Upper lobe of right lung (tissue), 1 donor: ENCODE measurements at places on chromosomes 1 and 21. TPM values are rescaled to one million over a fixed set of nuclear protein-coding genes. Genes with fewer than 3 reads are reported as not detected.

GRCh38 chr1:246773213-246773641 is 49.0 kb downstream of the SCCPDH start:
- no peak overlapping the region for H3K4me3 ChIP-seq
- peaks cover 51% of the 10 kb centered on the region for H3K36me3 ChIP-seq
- H3K27ac ChIP-seq: no peak overlapping the region
- no peak for DNase-seq
- no peaks in the 10 kb centered on the region for H3K27me3 ChIP-seq
- H3K4me1 ChIP-seq: no peaks in the 10 kb centered on the region

- no peaks in the 10 kb centered on the region for H3K27me3 ChIP-seq
- no peak overlapping the region for H3K27ac ChIP-seq
- H3K4me1 ChIP-seq: no peaks in the 10 kb centered on the region
Measured at GRCh38 chr1:32592943-32593342, 53.7 kb downstream of the ZBTB8A start.

- peaks cover 40% of the 10 kb centered on the region for H3K27me3 ChIP-seq
- peak overlapping the region; percentile 41 for H3K4me3 ChIP-seq
- peaks cover 5% of the 10 kb centered on the region for H3K4me1 ChIP-seq
- H3K36me3 ChIP-seq: no peaks in the 10 kb centered on the region
- H3K27ac ChIP-seq: no peak overlapping the region
Measured at GRCh38 chr1:166974647-166975345, 544 bp downstream of the ILDR2 start.

GRCh38 chr1:161702250-161702649 is 4.8 kb upstream of the FCRLA start:
- no peak overlapping the region for H3K4me3 ChIP-seq
- H3K27ac ChIP-seq: no peak overlapping the region
- no peak for DNase-seq
- no peaks in the 10 kb centered on the region for H3K36me3 ChIP-seq
- no peaks in the 10 kb centered on the region for H3K4me1 ChIP-seq

GRCh38 chr1:177305040-177306018 is 134.6 kb downstream of the BRINP2 start:
- no peak overlapping the region for H3K27ac ChIP-seq
- H3K36me3 ChIP-seq: no peaks in the 10 kb centered on the region
- no peaks in the 10 kb centered on the region for H3K27me3 ChIP-seq

- no peak overlapping the region for H3K27ac ChIP-seq
- H3K36me3 ChIP-seq: no peaks in the 10 kb centered on the region
- no peaks in the 10 kb centered on the region for H3K4me1 ChIP-seq
- DNase-seq: no peak
- no peaks in the 10 kb centered on the region for H3K27me3 ChIP-seq
Measured at GRCh38 chr1:220655509-220655908, 34.7 kb upstream of the C1orf115 start.

GRCh38 chr1:184891440-184891839 is 82.9 kb downstream of the NIBAN1 start:
- no peaks in the 10 kb centered on the region for H3K36me3 ChIP-seq
- DNase-seq: no peak
- no peaks in the 10 kb centered on the region for H3K27me3 ChIP-seq
- H3K4me1 ChIP-seq: no peaks in the 10 kb centered on the region
- H3K4me3 ChIP-seq: no peak overlapping the region

- no peak for DNase-seq
- no peak overlapping the region for H3K27ac ChIP-seq
- no peak overlapping the region for H3K4me3 ChIP-seq
- H3K36me3 ChIP-seq: no peaks in the 10 kb centered on the region
- H3K4me1 ChIP-seq: no peaks in the 10 kb centered on the region
- H3K27me3 ChIP-seq: no peaks in the 10 kb centered on the region
Measured at GRCh38 chr1:170192546-170192945, 46.8 kb downstream of the NTMT2 start.

- no peaks in the 10 kb centered on the region for H3K4me1 ChIP-seq
- no peak for DNase-seq
- H3K27ac ChIP-seq: no peak overlapping the region
Measured at GRCh38 chr21:44763050-44763378, 38.6 kb downstream of the UBE2G2 start.

- peaks cover 33% of the 10 kb centered on the region for H3K4me1 ChIP-seq
- no peak overlapping the region for H3K4me3 ChIP-seq
- no peak for DNase-seq
- H3K36me3 ChIP-seq: peaks cover 30% of the 10 kb centered on the region
Measured at GRCh38 chr1:65424573-65424889, 4.1 kb downstream of the LEPR start.

- no peak for DNase-seq
- no peak overlapping the region for H3K27ac ChIP-seq
- H3K4me1 ChIP-seq: no peaks in the 10 kb centered on the region
- H3K36me3 ChIP-seq: no peaks in the 10 kb centered on the region
Measured at GRCh38 chr1:65698590-65698989, 94.1 kb upstream of the PDE4B start.

- DNase-seq: no peak
- H3K27me3 ChIP-seq: no peaks in the 10 kb centered on the region
- H3K4me1 ChIP-seq: no peaks in the 10 kb centered on the region
- H3K4me3 ChIP-seq: no peak overlapping the region
- no peaks in the 10 kb centered on the region for H3K36me3 ChIP-seq
- H3K27ac ChIP-seq: no peak overlapping the region
Measured at GRCh38 chr21:32065654-32066053, 192.8 kb downstream of the HUNK start.

GRCh38 chr1:20584890-20585289 is 4.0 kb upstream of the CDA start:
- H3K4me3 ChIP-seq: no peak overlapping the region
- DNase-seq: no peak
- peaks cover 9% of the 10 kb centered on the region for H3K27me3 ChIP-seq
- H3K36me3 ChIP-seq: no peaks in the 10 kb centered on the region
- peaks cover 11% of the 10 kb centered on the region for H3K4me1 ChIP-seq
- no peak overlapping the region for H3K27ac ChIP-seq

DNA sequence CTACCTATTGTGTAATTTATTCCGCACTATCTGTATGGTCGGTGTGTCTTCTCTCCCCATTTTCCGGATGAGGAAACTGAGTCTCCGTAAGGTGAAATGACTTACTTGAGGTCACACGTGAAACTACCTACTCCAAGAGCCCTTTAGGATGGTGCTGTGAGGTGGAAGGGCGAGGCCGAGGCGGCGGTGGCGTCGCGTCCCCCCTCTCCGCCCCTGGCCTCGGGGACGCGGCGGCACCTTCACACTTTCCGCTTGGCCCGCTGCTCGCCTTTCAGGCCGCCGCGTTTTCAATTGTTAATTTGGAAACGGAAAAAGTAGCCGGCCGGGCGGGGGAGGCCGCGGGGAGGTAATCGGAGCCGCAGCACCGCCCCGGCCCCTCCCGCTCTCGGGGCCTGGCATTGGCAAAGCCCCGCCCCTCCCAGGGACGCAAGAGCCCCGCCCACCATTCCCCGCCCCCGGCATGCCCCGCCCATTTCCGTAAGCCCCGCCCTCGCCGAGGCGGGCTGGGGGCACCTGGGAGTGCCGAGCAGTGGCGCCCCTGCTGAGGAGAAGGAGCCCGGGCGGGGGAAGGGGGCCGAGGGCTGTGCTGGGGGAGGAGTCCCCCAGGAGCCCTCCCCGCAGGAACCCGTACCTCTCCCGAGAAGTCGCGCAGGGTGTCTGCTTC is 18.6 kb downstream of the KCNQ4 start:
- H3K36me3 ChIP-seq: no peaks in the 10 kb centered on the region
- H3K27me3 ChIP-seq: no peaks in the 10 kb centered on the region
- H3K4me1 ChIP-seq: peaks cover 11% of the 10 kb centered on the region
- peak overlapping the region; percentile 54 for H3K4me3 ChIP-seq

- H3K4me3 ChIP-seq: peak within 1 kb of the TSS; percentile 95
- peaks cover 9% of the 10 kb centered on the region for H3K4me1 ChIP-seq
- H3K27ac ChIP-seq: peak within 1 kb of the TSS; percentile 92
- peaks cover 6% of the 10 kb centered on the region for H3K36me3 ChIP-seq
- peak; percentile 96 for DNase-seq
- no peaks in the 10 kb centered on the region for H3K27me3 ChIP-seq
Measured at GRCh38 chr1:172443666-172444453, at the start of gene PIGC. Gene PIGC, minus strand, starts transcription at chr1:172444069. Its CDS starts 1,447 bp downstream, at chr1:172442622.

- H3K4me3 ChIP-seq: no peak overlapping the region
- no peaks in the 10 kb centered on the region for H3K27me3 ChIP-seq
- no peak overlapping the region for H3K27ac ChIP-seq
- no peaks in the 10 kb centered on the region for H3K36me3 ChIP-seq
- H3K4me1 ChIP-seq: no peaks in the 10 kb centered on the region
Measured at GRCh38 chr1:181777286-181777685, 284.2 kb downstream of the ZNF648 start.

GRCh38 chr1:222909586-222909985 is 94.7 kb downstream of the DISP1 start:
- peaks cover 11% of the 10 kb centered on the region for H3K4me1 ChIP-seq
- peak overlapping the region; percentile 27 for H3K27ac ChIP-seq
- no peak for DNase-seq
- H3K4me3 ChIP-seq: no peak overlapping the region
- no peaks in the 10 kb centered on the region for H3K36me3 ChIP-seq
- no peaks in the 10 kb centered on the region for H3K27me3 ChIP-seq

DNA sequence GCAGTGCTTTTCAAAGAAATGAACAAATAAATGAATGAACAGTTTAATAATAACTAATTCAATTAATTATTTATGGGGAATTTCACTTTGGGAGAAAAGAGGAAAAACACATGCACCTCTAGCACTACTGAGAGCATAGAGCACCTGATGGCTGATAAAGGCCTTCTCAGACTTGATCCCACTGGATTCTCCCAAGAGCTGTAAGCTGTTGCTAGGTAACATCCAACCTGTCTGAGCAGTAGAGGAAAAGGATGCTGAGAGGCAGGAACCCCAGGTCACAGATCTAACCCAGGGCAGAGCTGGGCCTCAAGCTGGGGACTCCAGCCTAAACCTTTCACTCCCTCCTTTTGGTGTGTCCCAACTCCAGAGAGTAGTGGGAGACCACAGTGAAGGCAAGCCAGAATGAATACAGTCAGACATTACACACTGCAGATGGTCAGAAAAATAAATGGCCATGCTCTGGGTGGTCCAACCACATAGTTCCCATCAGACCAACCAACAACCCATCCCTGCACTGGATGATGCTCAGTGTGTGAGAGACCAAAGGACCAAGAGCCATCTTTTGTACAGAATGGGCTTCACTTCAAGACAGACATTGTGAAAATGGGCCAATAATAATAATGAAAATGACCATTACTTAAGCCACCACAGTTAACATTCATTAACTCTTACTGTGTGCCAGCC is 15.4 kb downstream of the TRABD2B start:
- no peaks in the 10 kb centered on the region for H3K36me3 ChIP-seq
- no peak overlapping the region for H3K27ac ChIP-seq
- DNase-seq: no peak
- no peak overlapping the region for H3K4me3 ChIP-seq

GRCh38 chr1:180033390-180033789 is 78.8 kb downstream of the CEP350 start:
- no peaks in the 10 kb centered on the region for H3K27me3 ChIP-seq
- no peak overlapping the region for H3K27ac ChIP-seq

Gene ALX3
- not detected for total RNA-seq

Gene CFHR5
- total RNA-seq: not detected

Gene DRAXIN
- total RNA-seq: 0.09 TPM

Gene PDE9A
- 15.3 TPM for total RNA-seq

Gene KLHDC7A
- 1.3 TPM for total RNA-seq

Gene CLCA2
- not detected for total RNA-seq

Gene AMY1A
- 1.6 TPM for total RNA-seq

Gene HEYL
- 17.7 TPM for total RNA-seq
